NCI-H82 (cell line): ENCODE measurements at places on chromosomes 2 and 18.

DNA sequence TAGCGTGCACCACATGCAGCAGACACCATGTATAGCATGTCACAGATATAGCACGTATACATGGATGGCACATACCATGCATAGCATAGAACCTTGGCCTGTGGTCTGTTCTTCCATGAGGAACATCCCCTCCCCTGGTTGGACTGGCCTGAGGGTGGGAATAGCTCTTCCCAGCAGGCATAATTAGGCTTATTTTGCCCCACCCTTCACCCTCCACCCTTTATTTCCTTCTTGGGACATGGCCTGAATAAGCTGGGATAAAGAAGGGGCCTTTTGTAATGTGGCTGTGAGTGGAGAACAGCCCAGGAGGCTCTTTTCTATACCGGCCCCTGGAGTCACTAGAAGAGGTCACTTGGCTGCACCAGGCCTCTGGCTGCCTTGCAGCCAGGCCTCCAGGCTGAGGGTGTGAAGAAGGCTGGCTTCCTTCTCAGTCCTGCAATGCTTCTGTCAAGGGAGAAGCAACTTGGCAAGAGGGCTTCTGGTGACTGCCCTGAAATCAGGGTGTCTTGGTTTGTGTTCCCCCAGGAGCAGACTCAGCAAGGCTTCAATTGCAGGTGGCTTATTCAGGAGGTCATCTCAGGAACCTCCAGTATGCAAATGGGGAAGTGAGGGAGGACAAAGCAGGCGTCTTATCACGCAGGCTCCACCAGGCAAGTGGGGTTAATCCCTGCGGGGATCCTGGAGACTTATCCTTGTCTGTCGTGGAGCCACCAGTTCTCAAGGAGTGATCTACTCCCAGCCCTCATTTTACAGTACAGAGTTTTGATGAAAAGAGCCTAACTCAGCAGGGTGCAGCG is 68.2 kb downstream of the HS6ST1 start:
- DNase-seq: peak; percentile 50

GRCh38 chr2:101432411-101433181 is 42.3 kb downstream of the RFX8 start:
- DNase-seq: no peak

DNA sequence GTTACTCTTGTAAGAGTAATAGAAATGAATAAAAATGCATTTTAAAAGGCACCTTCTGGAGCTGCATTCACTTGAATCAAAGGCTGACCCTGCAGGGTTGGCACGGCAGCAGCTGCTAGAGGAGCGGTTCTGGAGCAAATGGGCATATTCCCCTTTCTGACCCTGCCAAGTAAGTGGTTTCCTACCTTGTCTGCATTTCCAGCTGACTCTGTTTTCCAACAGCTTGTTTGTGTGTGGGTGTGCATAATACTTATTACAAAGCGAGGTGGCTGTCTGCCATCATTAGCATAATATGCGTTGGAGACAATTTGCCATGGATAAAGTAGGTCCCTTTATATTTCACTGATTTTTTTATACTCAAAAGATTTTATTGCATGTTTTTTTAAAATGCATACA is 21.3 kb upstream of the TTN start:
- no peak for DNase-seq

DNA sequence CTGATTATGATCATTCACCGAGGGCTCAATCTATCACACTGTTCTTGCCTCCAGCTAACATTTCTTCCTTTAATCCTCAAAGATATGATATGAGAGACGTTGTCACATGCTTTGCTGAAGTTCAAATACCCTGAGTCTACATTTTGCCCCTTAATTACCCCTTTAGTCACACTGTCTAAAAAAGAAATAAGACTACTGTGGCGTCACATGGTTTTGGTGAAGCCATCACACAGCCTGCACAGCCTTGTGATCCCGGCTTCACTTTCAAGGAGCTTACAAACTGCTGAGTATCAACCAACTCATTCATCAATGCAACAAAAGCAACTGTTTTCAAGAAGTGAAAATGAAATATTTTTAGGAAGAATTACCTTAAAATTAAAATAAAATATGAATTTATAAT is 31.9 kb upstream of the SOCS6 start:
- DNase-seq: no peak

DNA sequence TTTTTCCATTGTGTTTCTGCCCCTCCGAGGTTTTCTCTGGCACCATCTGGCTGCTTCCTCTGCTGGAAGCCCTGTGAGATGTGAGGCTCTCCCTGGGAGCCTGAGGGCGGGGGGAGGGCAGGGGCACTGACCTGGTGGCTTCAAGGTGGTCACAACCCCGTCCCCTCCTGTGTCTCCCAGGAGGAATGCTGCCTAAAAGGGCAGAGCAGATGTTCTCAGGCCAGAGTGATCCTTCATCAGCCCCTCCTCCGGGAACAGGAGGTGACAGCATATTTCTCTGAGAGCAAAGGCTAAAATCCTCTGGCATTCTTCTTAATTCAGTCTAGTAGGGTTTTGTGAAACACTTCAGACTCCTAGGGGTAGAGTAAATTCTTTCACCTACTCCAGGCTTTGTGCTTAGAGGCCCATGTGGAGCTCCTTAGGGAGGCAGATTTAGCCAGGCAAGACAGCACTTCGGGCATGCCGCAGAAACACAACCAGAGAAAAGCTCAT is 18.3 kb upstream of the GREB1 start:
- peak; percentile 81 for DNase-seq

DNA sequence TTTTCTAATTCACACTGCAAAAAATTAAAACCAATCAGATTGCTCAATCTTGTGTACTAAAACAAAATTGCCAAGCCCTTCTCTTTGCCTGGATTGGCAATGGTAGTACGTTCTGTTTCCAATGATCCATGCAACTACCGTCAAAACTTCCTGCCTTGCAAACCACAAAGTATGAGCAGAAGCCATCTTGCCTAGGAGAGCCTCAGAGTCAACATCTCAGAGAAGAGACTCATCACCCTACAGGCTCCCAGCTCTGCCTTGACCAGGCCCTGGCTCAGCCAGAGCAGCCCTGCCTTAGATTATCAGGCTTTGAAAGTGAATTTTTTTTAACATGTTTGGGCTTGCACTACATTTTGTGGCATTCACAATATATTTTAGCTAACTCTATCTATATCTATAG is 574.1 kb downstream of the SATB2 start:
- DNase-seq: no peak
